ENCODE measurements at places on chromosomes 5 and 9.

DNA sequence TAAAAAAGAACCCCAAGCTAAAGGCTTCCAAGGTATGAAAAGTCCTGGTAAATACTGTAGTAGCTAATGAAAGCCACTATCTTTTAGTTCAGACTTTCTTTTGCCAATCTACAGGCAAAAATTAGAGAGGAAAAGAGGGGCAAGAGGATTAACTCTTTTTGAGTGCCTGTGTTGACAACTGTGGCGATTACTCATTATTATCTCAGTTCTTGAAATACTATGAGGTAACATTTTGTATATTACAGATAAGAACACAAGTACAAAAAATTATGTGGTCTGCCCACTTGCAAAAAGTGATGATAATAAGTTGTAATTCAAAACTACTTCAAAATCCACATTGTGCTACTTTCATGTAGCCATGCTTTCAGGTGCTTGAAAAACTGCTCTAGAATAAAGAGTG lies 144.0 kb downstream of the DTWD2 start:
- no peak for DNase-seq

- no peak for DNase-seq
Observed at GRCh38 chr5:7478459-7478858, 82.5 kb downstream of the ADCY2 start.

- no peak for DNase-seq
Observed at GRCh38 chr9:126854734-126855133, 5.7 kb upstream of the ZBTB34 start.

DNA sequence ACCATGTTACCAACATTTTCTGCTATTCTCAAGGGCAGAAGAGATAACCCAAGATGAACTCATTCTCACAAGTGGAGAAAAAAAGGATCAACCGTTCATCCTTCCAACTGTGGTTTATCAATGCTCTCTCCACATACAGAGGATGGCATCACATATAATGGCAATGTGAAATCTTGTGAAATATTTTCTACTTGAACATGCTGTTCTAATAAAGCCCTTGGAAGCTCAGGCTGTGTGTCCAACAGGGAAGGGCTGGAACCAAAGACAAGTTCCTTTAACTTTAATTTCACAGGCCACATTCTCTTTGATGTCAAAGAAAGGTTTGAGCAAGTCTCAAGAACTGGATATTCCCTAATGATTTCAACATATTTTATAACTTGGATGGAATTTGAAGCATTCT lies 230.5 kb downstream of the SPOCK1 start:
- no peak for DNase-seq

- DNase-seq = no peak
Observed at GRCh38 chr9:133825555-133826218, 87.5 kb upstream of the SARDH start.

DNA sequence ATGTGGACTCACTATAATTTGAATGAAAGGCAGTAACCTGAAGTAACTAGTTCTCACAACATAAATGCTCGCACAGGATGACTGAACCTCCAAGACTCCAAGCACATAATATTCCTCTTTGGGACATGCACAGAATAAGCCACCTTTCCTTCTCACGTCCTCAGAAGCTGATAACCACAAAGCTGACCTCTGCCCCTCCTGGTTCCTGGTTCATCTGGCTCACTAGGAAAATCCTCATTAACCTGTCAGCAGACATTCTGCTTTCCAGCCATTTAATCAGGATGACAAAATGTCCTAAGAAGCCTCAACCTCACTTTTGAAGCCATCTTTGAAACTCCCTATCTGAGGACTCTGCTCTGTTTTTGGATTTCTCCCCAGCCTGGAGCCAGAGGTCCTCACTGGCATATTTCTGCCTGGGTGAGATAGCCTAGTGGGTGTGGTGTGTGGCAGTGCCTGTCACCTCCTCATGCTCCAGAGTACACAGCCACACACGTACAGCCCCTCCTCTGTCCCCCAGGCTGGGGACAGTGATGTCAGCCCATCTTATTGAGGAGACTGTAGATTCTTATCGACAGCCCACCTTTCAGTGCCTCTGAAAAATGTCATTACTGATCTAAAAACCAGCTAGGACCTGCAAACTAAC lies 10.3 kb downstream of the ANKH start:
- no peak for DNase-seq

GRCh38 chr5:128626536-128627090 lies 88.6 kb upstream of the FBN2 start:
- DNase-seq = no peak

- DNase-seq = no peak
Observed at GRCh38 chr5:138111937-138112336, 27.3 kb downstream of the NME5 start.

DNA sequence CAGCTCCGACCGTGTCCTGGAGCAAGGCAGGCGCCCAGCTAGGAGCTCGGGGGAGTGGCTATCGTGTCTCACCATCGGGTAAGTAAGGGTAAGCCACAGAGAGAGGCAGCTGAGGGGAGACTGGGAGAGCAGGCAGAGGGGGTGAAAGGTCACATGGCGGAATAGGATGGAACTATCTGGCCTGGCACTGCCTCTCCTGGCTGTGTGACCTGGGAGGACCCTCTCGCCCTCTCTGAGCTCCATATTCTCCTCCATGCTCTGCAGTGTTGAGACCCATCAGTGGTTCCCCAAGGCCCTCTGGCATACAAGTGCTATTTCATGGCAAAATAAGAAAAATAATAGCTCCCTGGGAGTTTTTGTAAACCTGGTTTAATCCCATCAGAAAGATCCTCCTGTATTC lies 43.9 kb upstream of the ASS1 start:
- no peak for DNase-seq

DNA sequence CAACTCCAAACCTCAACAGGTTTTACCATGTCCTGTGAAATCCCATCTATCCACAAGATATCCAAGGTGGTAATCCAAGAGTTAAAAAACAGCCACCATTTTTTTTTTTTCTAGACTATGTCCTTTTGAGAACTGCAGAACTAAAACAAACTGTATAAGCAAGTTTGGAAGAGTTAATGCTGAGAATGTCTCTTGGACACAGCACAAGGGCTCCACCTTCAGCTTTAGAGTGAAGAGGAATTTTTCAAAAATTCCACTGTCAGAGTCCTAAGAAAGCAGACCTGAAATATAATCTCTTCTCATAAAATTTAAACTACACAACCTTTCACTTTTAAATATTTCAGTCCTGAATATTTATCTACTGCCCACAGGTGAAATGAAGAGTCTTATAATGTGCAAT lies 167.8 kb upstream of the CCNG1 start:
- no peak for DNase-seq

- DNase-seq = no peak
Observed at GRCh38 chr9:90939351-90939750, 137.7 kb downstream of the SYK start.

DNA sequence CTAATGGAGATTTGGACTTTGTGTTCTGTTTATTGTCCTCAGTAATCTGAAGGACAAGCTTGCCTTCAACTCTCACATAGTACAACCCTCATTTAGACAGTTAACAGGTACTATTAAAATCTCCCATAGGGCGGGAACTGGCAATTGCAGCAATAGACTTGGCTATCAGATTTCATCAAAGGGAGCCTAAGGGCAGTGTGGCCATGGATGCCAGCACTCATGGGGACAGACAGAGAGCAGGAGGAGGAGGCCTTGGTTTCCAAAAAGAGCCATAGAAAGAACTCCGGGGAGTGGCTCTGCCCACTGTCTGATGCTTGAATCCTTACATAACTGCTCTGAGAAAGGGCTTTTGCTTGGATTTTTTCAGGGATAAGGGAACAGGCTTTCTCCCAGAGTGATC lies 6.8 kb downstream of the SLC36A1 start:
- DNase-seq = no peak

DNA sequence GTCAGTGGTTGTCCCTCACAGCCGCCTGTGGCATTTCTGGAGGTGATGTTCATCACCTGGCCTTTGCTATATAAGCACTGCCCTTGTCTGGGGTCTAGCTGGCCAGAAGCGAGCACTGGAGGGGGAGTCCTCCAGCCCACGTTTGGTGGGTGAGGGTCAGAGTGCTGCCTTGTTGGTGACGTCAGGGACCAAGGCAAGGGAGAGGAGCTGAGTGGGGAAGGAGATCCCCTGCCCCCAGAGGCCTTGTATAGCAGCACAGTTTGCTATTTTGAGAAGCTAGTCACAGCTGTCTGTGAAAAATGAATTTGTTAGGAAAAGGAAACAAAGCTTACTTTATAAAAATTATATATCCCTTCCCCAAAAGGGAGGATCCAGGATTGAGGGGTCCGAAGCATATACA lies 49.8 kb downstream of the SYK start:
- no peak for DNase-seq

DNA sequence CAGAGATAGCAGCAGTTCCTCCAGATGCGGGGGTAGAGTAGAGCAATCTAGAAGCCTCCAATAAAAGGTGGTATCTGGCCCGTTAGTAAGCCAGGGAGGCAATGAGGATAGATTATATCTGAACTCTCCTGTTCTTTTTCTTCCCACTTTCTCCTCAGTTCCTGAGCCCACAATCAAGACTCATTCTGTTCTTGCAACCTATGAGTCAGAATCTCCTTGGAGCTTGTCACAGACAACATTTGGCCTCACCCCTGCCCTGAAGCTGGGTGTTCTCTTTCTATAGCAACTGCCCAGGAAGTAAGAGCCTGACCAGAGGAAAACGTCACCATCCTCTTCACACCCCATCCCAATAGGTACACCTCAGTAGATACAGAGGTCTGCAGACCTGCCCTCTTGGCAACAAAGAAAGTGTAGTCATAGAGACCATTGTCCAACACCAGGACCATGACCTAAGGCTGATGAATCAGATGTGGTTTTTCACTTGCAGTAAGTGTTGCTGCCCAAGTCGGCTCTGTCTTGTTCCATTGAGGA lies 76.3 kb upstream of the PCA3 start:
- no peak for DNase-seq

DNA sequence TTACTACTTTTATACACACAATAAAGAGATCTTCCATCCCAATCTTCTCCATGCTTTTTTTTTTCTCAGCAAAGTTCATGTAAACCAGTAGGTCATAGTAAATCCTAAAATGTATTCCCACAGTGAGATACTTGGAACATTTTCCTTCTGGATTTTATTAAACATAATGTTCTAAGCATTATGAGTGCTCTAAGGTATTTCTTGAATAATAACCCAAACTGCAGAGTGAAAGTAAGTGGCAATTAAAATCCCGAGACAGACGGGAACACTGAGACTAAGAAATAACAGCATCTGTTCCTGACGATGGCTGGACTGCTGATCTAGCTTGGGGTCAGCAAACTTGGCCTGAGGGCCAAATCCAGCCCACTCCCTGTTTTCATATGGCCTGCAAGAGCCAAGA lies 359.8 kb downstream of the ARL15 start:
- DNase-seq = no peak

- no peak for DNase-seq
Observed at GRCh38 chr5:50445296-50445949, 4.3 kb upstream of the EMB start.

DNA sequence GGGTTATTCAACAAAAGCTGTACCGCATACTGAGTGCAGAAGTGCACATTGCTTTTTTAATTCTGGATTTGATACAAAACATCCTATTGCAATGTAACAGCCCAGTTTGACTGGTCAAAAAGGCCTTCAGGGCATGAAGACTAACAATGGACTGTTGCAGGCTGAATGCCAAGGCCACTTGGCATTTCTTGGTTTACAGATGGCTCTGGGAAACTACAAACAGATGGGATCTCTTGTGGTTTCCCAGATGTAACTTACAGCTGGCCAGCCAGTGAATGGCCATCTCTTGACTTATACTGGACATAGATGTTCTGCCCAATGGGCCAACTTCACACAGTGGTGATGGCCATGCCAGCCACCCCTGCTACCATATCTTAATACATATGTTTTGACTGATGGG lies 36.8 kb downstream of the UGT3A2 start:
- DNase-seq = no peak

DNA sequence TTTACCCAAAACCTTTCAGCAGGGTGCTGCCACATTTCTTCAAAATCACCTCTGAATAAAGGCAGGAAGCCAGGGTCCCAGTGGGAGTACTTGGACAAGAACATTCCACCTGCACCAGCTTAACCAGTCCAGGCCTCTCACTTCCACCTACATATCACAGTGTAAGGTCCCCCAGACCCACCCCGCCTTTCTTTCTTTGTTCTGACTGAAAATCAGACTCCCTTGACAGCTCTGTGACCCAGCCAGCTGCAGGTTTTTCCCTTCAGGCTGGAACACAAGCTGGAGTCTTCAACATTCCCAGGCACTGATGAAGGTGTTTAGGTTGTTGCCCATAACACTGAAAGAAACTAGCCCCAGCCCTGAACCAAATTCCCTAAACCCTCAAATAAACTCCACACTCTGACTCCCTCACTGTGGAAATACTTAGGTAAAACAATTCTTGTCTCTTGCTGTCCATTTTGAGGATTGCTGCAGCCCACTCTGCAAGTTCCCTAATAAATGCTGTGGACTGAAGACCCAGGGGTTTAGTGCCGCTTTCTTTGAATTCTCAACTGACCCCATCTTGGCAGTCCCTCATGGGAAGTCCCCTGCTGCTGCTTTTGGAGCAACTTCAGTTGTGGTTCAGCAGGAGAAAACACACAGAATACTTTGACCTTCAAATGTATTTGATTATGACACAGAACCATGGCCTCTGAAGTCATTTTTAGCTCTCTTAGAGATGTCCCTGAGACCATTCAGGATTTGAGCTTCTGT lies 24.8 kb downstream of the P4HA2 start:
- no peak for DNase-seq

DNA sequence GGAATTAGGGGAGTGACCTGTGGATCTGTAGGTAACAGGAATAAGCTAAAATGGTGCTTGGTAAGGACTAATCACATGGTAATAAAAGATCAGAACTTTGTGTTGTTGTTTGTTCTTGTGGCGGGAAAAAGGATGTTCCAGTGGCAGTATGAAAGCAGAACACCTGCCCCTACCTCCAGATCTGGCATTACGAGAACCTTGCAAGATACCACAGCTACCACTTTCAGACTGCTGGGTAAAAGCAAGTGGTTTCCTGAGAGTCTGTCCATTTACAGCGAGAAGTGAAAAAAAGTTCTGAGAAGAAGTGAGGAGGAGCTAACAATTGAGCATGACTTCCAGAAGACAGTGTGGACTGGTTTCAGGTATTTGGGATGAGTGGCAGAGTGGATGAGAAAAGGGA lies 252.5 kb downstream of the TLE4 start:
- no peak for DNase-seq

GRCh38 chr5:26690511-26690910 lies 347.9 kb downstream of the CDH9 start:
- no peak for DNase-seq

GRCh38 chr5:113608113-113608596 lies 94.7 kb downstream of the YTHDC2 start:
- no peak for DNase-seq
